ENCODE measurements at places on chromosomes 13 and 19. TPM values are rescaled to one million over a fixed set of nuclear protein-coding genes. Genes with fewer than 3 reads are reported as not detected.

The C19orf81 gene
- not detected for total RNA-seq

The ANGPTL4 gene
- total RNA-seq, result 0.22 TPM

The TJP3 gene
- 0.39 TPM for total RNA-seq

The PCID2 gene
- total RNA-seq, result 61.2 TPM

The TUBA3C gene
- total RNA-seq, result not detected

The GPR32 gene
- not detected for total RNA-seq

The SMIM44 gene
- total RNA-seq, result not detected
